ENCODE measurements at places on chromosomes 16 and 17. TPM values are rescaled to one million over a fixed set of nuclear protein-coding genes. Genes with fewer than 3 reads are reported as not detected.

- no peak for DNase-seq
Observed at GRCh38 chr17:58379511-58379824, 27.5 kb upstream of the SUPT4H1 start.

GRCh38 chr17:71709271-71709890 is 411.4 kb upstream of the SOX9 start:
- no peak for DNase-seq

Gene KRTAP4-5
- not detected for total RNA-seq

DNA sequence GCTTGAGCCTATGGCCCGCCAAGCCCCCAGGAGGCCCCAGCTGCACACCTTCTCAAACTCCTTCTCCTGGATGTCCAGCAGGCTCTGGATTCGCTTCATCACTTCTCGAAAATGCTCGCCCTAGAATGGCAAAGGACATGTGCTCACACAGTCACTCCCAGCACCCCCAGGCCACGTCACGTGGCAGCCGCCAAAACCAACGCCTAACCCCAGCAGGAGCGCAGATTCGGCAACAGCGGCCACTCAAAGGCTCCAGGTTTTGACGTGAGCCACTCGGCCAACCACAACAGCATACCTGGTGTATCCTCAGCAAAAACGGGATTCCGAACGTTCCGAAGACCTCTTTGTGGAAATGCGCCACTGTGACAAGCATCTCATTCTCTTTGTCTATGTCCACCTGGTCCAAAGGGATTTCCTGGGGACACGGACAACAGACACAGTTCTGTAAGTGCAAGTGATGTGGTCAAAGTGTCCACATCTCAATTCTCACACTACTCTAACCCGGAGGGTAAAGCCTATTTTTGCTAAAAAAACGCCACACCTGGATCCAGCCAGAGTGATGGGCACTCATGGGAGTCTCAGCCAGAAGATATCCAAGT is 12.7 kb downstream of the LITAFD start:
- no peak for DNase-seq

Data from activated CD4-positive, alpha-beta T cell treated with anti-CD3 and anti-CD28 coated beads for 36 hours (primary cell).